ENCODE measurements at places on chromosomes 12 and 14. TPM values are rescaled to one million over a fixed set of nuclear protein-coding genes. Genes with fewer than 3 reads are reported as not detected.

- no peak for DNase-seq
These were observed 50.7 kb downstream of the TSPAN9 start for GRCh38 chr12:3127832-3128231.

- DNase-seq, result no peak
These were observed at the start of gene LTBP2 for GRCh38 chr14:74611650-74612349. TSS of gene LTBP2 (minus strand) at chr14:74612237. CDS start at chr14:74611944, 293 bp downstream.

- DNase-seq, result no peak
These were observed 7.0 kb downstream of the CISTR start for GRCh38 chr12:53744751-53745150.

DNA sequence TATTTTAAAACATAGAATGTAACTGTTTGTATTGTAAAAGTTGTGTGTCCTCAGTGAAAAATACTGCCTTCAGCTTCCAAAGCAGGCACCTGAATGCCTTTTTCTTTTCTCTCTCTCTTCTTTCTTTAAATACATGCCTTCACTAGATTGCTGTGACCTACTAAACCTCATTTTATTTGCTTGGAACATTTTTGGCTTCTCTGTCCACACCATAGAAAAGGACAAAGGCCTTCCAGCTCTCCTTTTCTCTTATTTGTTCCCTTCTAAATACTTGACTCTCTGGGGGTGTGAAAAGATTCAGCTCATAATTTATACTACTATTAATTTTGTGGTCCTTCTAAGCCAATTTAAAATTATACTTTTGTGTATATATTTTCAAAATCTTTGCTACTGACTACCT lies 38.4 kb downstream of the PPM1A start:
- no peak for DNase-seq

DNA sequence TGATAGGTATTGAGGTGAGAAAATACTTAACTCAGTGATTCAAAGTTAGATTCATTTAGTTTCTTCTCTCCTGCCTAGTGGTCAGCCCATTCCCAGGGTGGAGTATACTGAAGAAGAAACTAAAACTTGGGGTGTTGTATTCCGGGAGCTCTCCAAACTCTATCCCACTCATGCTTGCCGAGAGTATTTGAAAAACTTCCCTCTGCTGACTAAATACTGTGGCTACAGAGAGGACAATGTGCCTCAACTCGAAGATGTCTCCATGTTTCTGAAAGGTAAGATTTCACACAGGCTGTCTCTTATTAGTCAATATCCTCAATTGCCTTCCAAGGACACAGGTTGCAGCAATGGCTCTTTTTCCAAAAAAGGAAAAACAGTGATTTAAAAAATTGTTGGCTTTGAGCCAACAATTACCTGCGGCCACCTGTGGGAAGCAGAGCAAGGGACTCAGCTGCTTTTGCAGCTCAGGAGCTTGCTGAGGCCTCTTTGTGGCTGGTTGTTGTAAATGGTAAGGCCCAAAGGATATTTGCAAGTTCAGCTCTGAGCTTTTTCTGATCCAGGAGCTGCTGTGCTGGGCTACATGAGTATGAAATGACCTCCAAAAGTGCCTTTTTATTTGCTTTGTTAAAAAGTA lies 33.9 kb downstream of the TPH2 start:
- no peak for DNase-seq

GRCh38 chr12:104741497-104742367 lies 216.4 kb downstream of the SLC41A2 start:
- no peak for DNase-seq

GRCh38 chr14:99838639-99839134 lies 45.5 kb downstream of the EML1 start:
- DNase-seq, result no peak

DNA sequence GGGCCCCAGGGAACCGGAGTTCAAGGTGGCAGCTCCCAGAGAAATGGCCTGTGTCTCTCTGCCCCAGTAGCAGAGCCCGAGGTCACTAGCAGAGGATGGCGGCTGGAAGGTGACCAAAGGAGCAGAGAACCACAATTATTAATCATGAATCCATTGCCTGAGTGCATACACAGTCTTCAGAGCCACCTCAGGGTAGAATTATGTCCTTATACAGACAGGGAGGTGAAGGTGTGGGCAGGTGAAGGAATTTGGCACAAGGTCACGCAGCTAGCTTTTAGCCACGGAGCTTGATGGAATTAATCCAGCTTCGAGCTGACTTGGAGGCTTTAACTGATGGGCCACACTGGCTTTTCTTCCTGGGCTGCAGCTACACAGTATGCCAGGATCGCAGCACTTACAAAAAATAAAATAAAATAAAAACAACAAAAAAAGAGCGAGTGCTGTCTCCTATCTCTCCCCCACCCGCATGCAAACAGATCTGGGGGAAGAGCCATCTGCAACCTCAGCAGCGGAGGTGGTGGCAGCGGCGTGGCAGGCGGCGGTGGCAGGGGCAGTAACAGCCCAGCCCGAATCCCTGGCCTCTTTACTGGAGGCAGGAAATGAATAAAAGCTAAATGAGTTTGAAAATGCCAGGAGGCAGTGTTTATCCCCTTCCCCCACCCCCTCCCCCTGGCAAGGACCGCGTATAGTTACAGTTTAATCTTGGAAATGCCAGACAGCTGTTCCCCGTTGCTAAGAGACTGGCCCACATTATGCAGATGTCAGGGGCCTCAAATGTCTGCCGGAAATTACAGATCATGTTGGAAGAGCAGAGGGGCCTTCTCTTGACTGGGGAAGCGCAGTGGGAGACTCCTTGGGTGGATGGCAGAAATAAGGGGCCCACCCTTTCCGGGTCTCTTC lies 93.5 kb downstream of the LRRC74A start:
- no peak for DNase-seq

DNA sequence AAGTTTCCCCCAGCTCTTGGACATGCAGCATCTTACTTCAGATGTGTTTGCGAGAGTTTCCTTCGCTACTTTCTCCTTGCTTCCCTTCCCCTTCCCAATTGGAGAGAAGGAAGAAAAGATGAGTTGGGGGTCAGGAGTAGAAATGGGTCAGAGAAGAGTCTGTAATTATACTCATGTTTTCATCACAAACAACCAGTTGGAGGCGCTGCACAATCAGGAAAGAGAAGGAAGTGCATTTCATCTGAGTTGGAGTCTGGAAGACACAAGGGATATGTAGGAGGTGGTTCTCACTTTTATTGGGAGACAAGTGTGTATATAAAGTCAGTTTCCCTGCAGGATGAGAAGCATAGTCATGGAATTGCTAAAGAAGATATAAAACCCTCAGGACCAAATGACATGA lies 31.3 kb upstream of the VSX2 start:
- DNase-seq, result no peak

DNA sequence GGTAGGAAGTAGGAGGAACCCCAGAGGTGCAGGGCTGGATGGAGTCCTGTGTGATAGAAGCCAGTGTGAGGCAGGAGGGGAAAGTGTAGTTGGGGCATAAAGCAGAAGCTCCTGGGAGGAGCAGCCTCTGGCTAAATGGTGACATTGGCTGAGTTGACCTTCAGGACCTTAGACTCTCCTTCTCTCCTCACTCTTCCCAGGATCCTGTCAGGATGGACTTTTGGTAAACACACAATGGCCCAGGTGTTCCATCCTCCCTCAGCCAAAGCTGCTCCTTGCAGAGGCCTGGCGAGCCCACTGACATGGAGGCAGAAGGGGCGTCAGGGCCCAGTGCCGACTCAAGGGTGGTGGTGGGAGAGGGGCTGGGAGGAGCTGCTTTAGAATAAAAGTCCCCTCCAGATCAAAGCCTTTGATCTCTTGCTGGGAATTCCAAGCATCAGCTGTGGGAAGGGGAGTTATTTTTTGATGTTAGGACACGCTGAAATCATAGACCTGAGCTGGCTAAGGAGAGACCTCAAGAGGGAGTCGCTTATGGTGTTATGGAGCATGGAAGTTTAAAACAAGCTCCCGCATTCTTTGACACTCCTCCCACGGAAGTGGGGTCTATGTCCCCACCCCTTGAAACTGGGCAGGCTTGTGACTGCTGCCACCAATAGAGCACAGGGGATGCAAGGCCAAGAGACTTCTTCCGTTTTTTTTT lies 44.1 kb downstream of the SMIM41 start:
- DNase-seq, result peak; percentile 20

DNA sequence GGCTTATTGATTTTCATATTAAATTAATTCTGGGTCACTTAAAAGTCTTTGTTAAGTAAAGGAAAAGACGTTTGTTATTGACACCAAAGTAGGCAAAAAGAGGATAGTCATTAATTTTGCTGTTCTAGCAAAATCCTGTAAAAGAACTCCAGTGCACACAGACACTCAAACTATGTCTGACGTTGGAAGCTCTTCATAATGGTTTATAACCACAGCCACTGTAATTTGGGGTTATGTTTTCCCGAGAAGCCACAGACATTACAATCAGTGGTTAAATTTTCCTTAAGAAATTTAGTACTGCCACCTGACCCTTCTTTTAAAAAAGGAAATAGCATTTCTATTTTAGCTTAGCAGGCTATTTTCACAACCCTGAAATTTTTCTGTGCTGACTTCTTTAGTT lies 267.5 kb downstream of the CCDC91 start:
- DNase-seq, result no peak

GRCh38 chr14:86654558-86655184 lies 1124.7 kb downstream of the FLRT2 start:
- no peak for DNase-seq

DNA sequence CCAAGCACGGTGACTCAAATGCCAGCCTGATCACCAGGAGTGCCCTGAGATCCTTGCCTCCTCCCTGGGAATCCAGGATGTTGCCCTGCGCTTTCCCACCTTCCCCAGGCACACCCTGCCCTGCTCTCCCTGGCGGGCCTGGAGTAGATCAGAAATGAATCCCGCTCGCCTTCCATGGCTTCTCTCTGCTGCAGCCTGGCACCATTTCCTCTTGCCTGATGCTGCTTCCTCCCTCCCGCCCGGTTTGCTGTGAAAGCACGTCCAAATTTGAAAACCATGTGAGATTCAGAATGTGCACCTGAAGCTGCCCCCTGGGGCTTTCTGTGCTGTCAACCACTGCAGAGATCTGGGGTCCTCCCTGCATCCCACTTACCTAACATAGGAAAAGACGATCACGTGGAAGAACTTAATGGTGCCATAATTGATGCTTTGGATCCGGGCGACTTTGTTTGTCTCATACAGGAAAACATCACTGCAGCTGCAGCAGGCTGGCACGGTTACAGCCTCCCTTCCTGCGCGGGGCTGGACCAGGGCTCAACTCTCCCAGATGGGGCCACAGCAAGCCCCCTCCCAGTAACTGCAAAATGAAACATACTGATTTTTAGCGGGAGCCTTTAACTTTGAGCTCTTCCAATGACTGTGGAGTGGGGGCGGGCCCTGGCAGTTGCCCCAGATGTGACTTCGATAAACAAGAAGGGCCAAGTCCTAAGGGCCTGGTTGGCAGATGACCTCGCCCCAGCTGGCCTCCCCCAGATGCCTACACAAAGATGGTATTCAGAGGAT lies 24.9 kb upstream of the C12orf76 start:
- DNase-seq, result no peak

GRCh38 chr12:122942637-122943036 lies 23.6 kb downstream of the ABCB9 start:
- DNase-seq, result no peak

DNA sequence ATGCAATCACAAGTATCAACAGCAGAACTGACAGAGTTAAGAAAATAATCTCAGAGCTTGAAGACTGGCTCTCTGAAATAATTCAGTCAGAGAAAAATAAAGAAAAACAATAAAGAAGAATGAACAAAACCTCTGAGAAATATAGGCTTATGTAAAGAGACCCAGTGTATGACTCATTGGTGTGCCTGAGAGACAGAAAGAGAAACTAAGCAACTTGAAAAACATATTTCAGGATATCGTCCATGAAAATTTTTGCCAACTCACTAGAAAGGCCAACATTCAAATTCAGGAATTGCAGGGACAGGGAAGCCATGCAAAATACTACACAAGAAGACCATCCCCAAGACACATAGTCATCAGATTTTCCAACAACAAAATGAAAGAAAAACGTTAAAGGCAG lies 56.2 kb downstream of the APOBEC1 start:
- no peak for DNase-seq

DNA sequence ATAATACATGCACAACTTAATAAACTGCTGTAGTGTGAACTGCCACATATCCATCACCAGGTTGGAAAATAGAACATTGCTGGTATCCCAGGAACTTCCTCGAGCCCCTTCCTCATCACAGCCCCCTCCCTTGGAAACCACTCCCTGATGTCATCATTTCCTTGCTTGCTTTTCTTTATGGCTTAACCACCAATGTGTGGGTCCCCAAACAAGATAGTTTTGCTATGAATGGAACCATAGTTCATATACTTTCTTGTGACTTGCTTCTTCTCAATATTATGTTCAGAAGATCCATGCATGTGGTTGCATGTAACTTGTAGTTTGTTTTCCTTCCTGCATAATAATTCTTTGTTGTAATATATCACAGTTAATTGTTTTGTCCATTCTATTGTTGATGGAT lies 8.9 kb upstream of the WNT5B start:
- no peak for DNase-seq

- no peak for DNase-seq
These were observed 80.8 kb downstream of the ZNF664 start for GRCh38 chr12:124053851-124054250.

GRCh38 chr14:99757331-99758070 lies 35.7 kb upstream of the EML1 start:
- DNase-seq, result peak; percentile 31

- DNase-seq, result no peak
These were observed 331.9 kb downstream of the BTG1 start for GRCh38 chr12:91813701-91814100.

- no peak for DNase-seq
These were observed 149.0 kb downstream of the TGFB3 start for GRCh38 chr14:75832621-75833297.

- no peak for DNase-seq
These were observed 33.4 kb upstream of the PSEN1 start for GRCh38 chr14:73102806-73103497.

DNA sequence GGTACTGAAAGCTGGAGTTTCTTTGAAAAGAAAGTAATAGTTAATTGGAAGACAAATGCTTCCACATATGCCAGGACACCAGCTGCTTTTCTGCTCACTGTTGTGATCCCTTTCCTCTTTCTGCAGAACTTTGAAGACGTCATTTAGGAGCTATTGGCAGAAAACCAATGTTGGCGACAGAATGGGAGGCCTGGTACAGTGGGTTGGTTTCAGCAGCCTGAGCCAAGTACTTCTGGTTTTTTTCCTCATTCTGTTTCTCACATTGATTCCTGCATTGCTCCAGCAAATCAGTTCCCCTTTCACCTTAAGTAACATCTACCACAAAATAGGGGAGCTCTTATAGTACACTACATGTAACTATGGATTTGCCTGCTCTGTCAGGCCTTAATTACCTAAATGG lies 96.9 kb downstream of the FIGNL2 start:
- DNase-seq, result no peak

The FNTB gene
- total RNA-seq, result 18.7 TPM

The EXOC3L4 gene
- total RNA-seq, result 0.46 TPM

The KLHDC1 gene
- total RNA-seq, result 6.6 TPM

The ANO4 gene
- total RNA-seq, result 0.30 TPM

The AMN gene
- not detected for total RNA-seq

The NUP37 gene
- total RNA-seq, result 16.0 TPM

The TMEM30B gene
- total RNA-seq, result 5.2 TPM

The PIK3C2G gene
- total RNA-seq, result not detected

The TAS2R42 gene
- not detected for total RNA-seq

Measured in cardiac septum (tissue), 1 donor.